Left ventricle myocardium inferior (tissue), 1 donor: ENCODE measurements at places on chromosomes 16 and 17.

- no peak for DNase-seq
These were observed 1.5 kb upstream of the HOXB6 start for GRCh38 chr17:48605991-48606891.

GRCh38 chr16:15907863-15908478 is 19.6 kb upstream of the CEP20 start:
- no peak for DNase-seq

DNA sequence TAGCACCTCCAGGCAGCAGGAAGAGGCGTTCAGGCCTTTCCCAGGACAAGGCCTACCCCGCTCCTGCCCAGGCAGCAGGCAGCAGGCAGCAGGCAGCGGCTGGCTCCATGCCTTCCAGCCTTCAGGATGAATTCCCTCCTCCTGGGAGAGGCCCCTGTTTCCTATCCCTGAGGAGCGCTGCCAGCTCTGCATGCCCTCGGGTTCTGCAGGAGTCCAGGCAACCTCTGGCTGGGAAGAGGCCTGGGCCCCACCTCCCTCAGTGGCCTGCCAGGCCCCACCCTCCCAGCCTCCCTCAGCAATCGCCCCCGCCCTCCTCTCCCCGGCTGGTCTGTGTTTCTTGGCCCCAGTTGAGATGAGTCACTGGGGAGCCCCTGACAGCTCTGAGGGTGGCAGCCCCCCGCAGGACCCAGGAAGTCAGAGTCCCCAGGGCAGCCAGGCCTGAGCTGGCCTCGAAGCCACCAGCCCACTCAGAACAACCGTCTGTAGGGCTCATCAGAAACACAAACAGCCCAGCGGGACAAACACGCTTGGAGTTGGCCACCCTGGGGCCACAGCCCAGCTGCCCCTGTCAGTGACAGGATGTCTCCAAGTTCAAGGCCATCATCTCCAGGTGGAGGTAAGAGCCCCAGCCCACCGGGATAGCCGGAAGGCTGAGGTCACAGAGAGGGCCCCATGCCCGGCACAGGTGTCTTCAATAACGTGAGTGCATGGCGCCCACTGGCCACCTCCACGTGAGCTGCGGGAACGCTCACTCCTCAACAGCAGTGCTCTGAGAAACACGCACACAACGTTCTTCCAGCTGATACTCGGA is 39.5 kb upstream of the CIBAR2 start:
- DNase-seq = peak; percentile 83

DNA sequence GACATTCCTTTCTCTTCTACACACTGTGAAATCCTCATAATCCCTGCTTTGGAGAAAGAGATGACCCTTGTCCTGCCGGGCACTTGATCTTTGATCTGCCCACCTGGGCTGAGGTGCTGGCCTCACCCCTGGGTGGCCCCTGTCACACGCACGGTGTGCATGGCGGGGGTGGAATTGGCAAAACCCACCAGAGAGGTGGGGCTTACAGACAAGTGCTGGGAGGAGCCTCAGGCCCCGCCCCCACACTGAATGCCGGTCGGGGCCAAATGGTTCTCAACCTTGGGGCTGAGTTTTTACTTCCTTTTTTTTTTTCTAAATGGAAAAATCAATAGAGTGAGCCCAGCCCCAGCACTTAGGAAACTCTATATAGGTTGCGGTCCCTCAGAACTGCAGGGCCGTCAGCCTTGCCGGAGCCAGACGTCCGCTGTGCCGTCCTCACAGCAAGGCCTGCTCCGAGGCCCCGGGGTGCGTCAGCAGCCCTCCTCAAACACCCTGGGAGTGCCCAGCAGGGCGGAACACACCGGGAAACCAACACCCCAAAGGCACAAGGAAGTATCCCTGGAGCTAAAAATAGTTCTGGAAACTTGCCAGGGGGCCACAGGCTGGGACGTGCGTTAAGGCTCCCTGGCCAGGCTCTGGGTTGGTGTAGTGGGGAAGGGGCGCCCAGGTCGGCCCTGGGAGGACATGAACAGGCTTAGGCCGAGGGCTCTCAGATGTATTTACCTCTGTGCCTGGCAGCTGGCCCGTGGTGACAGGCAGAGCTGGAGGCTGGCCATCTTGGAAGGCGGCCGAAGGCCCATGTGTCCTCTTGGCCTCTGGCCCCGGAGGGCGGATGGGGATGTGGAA is 11.0 kb downstream of the GPRC5C start:
- DNase-seq = peak; percentile 94

GRCh38 chr17:79897243-79898063 is 58.2 kb upstream of the CBX4 start:
- DNase-seq = no peak

- no peak for DNase-seq
These were observed 128.7 kb downstream of the RPTOR start for GRCh38 chr17:80673152-80673920.
